ENCODE measurements at places on chromosomes 5 and 9. TPM values are rescaled to one million over a fixed set of nuclear protein-coding genes. Genes with fewer than 3 reads are reported as not detected.

DNA sequence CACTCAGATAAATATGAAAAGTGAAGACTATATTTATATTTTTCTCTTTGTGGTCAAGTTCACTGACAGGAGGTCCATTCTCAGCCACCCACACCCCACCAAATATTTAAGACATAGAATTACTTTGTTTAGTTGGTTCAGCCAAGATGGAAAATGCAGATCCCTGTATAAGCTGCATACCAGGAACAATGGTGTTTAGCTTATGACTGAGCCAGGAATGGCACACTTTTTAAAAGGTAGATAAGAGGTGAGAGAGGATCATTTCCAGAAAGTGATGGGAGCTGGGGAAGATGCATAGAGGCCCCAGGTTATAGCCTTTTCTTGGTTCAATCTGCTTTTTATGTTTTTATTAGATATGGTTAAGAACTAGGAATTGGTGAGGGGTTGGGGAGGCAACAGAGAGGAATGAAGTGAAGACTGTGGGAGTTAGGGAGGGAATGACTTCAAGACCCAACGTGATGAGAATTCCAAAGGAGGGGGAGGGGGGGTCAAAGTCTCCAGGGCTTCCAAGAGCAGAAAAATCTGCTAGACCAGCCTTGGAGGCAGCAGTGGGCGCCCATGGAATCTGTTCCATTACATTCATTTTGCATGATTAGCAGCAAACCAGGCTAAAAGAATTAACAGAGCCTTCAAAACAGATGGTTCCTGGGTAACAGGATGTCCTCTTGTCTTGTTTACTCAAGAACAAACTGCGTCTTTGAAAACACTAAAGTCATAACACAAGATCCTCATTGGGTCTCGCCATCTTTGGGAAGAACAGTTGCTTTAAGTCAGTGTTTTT is 95.2 kb downstream of the FGF1 start:
- DNase-seq = no peak

- no peak for DNase-seq
Measured at GRCh38 chr5:7894860-7895259, 25.9 kb downstream of the MTRR start.

- DNase-seq = no peak
Measured at GRCh38 chr5:171835066-171835465, 49.4 kb downstream of the SMIM23 start.

DNA sequence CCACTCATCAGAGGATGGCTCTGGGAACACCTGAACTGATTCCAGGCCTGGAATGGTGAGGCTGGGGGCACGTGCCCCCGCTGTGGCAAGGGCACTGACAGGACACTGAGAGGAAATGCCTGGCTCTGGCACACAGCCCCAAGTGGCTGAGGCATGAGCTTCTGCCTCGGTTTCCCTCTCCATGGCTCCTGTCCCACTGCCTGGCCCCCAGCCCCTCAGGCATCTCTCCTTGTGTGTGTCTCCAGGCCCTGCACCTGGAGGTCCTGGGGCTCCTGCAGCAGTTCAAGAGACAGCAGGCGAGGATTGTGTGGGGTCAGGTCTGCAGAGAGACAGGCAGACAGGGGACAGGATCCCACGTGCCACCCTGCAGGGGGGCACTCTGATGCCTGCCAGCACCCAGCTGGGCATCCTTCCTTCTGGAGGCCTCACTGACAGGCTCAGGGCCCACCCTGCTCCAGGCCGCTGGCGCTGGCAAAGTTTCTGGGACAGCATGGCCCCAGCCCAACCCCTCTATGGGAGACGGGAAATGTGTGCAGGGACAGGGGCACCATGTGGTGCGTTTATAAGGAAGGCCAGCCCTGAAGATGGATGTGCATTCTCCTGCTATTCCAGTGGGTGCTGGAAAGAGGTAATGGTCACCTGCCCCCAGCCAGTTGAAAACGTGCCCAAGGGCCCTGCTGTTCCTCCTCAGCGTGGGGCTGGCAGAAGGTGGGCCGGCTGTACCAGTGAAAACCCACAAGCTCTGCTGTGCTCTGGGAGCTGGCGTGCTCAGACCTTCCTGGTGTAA is 66.0 kb downstream of the RASGEF1C start:
- DNase-seq = no peak

DNA sequence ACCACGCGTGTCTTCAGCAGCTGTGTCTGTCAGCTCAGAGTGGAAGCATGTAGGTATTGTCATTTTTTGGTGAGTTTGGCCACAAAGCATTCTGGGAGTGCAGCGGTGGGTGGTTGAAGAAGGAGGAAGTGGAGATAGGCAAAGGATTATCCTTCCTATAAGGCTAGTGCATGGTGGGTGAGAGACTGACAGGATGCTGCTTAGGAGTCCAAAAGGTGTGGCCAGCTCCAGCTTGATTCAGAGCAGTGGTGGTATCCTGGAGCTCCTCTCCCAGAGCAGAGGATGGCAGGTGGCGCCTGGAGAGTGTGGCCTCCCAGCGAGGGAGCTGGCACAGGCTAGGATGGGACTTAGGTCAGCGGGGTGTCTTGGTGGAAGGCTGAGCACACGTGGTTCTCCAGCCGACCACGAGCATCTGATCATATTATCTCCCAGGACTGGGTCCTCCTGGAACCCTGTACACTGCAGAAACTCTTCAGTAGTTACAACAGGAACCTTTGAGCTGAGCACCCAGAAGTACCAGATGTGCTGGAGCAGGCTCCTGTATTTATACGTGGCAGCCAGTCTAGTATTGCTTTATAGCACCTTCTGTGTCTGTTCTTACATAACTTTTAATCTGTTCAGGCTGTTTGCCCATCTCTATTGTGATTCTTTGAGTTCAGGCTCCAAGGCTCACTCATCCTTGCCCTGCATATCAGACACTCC is 29.6 kb downstream of the MAML1 start:
- DNase-seq = no peak

- no peak for DNase-seq
Measured at GRCh38 chr9:124493218-124493617, 14.0 kb downstream of the NR5A1 start.

DNA sequence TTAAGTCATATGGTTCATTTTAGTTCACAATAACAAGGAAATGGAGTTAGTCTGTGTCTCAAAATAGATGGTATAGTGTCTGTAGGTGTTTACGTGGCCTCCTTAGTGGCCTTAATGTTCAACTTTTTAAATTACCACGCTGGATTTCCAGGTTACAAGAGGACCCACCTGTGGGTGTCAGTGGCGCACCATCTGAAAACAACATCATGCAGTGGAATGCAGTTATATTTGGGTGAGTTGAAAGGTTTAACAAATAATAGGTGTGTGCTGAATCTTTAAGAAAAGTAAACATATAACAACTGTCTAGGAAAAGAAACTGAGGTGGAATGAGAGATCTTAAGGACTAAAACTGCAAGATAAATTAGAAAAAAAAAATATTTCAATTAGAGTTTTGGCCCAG is 2.9 kb downstream of the UBE2B start:
- no peak for DNase-seq

- no peak for DNase-seq
Measured at GRCh38 chr9:97438666-97439065, 26.8 kb downstream of the TDRD7 start.

GRCh38 chr5:78204241-78204640 is 90.3 kb downstream of the AP3B1 start:
- no peak for DNase-seq

GRCh38 chr9:68847765-68848164 is 142.7 kb downstream of the PIP5K1B start:
- no peak for DNase-seq

- peak; percentile 19 for DNase-seq
Measured at GRCh38 chr9:119026120-119026519, 343.1 kb downstream of the BRINP1 start.

DNA sequence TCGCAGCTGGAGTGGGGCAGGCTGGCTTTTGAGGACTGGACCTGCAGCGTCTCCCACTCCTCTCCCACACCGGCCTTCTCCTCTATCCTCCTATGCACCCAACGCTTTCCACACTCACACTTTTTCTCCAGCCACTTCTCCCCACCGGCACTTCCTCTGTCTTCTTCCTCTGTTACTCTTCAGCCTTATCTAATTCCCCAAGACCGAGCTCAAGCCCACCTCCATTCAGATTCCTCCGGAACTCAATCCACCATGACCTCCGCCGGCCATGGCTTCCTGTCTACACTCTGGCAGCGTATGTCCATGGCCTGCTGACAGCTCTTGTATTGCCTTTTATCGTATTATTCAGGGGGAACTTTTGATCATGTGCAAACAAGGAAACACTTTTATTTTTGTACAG is 545 bp upstream of the OR2V1 start:
- DNase-seq = no peak

- no peak for DNase-seq
Measured at GRCh38 chr5:104347119-104347708, 784.6 kb upstream of the NUDT12 start.

Gene ENTR1
- total RNA-seq = 38.8 TPM

Gene NUTM2G
- not detected for total RNA-seq

Gene IL33
- 17.7 TPM for total RNA-seq

Gene C5orf52
- total RNA-seq = not detected

Gene PALM2AKAP2
- total RNA-seq = 10.1 TPM

Gene RGS7BP
- total RNA-seq = 1.5 TPM

Gene GPR150
- not detected for total RNA-seq

Gene RICTOR
- 35.5 TPM for total RNA-seq

Gene INSYN2B
- 0.46 TPM for total RNA-seq

Gene OR1Q1
- total RNA-seq = not detected

Gene FCN2
- total RNA-seq = 2.6 TPM

Data from mucosa of gallbladder (tissue), 1 donor.